Jurkat, Clone E6-1 (cell line): ENCODE measurements at places on chromosomes 11 and 22.

DNA sequence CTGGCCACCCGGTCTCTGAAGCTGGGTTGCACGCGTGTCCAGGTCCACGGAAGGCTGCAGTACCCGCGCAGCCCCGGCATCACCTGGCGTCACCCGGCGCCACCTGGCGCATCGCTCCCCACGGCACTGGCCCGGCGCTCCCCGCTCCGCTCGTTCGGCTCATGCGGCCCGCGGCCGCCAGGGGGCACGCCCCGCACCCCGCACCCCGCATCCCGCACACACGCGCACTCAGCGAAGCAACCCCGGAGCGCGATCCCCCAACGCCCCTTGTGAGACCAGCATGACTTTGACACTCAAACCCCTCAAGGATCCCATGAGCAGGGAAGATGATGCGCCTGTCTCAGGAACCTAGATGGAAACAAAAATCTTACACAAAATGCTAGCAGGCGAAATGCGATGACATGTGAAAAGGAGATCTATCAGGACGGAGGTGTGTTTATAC is 11.9 kb downstream of the B3GNT6 start:
- DNase-seq = no peak

- peak; percentile 44 for DNase-seq
These were observed 28.5 kb downstream of the P4HA3 start for GRCh38 chr11:74282914-74283371.

DNA sequence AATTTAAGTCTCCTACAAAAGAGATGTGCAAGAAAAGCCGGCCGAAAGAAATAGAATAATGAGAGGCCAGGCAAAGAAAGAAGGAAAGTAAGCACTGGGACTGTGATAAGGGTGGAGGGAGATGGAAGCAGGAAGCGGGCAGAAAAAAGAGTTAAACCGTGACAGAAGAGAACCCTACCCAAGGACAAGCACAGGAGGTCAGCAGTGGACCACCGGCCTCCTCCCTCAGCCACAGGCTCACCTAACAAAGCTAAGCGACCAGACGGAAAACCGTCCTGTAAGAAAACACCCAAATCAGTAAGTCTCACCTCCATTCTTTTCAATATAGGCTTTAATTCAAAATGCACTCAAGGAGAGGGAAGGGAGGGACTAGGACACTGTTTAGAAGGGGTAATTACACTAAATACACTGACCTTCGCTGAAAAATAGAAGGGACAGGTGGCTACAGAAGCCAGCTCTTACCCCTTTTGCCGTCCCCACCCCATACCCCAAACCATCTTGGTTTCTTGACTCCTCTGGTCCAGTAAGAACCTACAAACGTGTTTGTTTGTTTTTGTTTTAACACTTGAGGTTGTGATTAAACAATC is 1.9 kb downstream of the FAM181B start:
- DNase-seq = no peak

GRCh38 chr11:128686745-128687177 is 7.1 kb upstream of the FLI1 start:
- no peak for DNase-seq

- no peak for DNase-seq
These were observed 8.1 kb downstream of the PC start for GRCh38 chr11:66950112-66950535.

GRCh38 chr22:23773483-23774113 is 949 bp downstream of the MMP11 start:
- DNase-seq = no peak

- no peak for DNase-seq
These were observed 44.3 kb downstream of the ZNRF3 start for GRCh38 chr22:28927630-28928029.

DNA sequence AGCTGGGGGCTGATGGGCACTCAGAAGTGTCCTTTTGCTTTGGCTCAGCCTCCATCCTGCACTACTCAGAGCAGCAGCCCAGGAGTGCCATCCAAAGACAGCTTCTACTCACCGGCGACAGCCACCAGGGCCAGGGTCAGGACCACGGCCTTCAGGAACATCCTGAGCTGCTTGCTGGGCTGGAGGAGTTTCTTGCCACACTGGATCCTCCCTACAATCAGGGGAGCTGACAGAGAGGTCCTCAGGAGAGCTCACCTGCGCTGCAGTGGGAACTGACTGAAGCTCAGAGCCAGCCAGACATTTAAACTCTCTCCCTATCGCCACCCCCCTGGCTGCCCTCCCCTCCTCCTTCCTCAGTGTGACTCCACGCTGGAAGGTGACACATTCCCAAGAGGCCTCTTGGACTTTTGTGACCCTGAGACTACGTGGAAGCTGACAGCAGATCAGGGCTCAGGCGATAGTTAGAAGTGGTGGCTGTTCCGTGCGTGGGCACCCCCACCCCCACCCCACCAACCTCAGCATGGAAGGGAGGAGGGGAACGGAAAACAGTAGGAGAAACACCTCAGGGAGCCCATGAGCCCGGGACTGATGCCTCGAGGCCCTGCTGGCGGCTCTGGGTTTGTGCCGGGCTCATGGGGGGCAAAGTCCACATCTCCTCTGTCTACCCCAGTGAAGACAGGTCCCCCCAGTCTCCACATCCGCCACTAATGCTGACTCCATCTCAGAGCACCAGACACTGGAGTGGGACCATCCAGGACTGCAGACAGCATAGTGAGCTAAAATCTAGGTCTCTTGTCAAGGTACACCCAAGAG is at the start of gene APOA4:
TSS of gene APOA4 (minus strand) at position 274 of the 813 bp plus-strand sequence. CDS start at position 161, 113 bp downstream.
- no peak for DNase-seq

DNA sequence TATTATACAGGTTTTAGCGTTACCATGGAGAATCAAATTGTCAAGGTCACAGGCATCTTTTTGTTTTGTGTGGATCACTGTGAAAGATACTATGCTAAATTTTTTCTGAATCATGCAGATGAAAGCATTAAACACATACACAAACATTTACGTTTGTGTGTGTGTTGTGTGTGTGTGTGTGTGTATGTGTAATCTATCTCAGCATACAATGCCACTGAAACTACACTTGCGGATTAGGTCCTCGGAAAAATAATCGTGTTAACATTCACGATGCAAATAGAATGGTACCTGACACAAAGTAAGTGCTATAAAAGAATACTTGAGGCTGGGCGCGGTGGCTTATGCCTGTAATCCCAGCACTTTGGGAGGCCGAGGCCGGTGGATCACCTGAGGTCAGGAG is 41.9 kb upstream of the TOP3B start:
- no peak for DNase-seq

DNA sequence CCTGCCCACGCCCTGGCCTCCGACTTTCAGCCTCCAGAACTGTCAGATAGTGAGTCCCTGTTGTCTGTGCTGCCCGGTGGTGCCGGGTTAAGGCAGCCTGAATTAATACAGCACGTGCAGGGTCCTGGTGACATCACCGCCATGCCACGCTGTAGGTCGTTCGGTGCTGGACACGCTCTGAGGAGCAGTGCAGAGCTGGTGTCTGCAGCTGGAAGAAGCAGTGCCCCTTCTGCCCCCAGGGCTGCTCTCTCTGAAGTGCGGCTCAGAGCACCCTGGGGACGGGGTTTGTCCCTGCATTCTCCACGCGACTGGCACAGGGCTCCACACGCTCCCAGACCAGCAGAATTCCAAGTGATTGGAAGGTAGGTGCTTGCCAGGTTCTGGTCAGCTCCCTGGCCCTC is 831.5 kb downstream of the TBC1D22A start:
- no peak for DNase-seq

- DNase-seq = no peak
These were observed 6.9 kb downstream of the AQP11 start for GRCh38 chr11:77596626-77597025.

- no peak for DNase-seq
These were observed 473.7 kb upstream of the ISX start for GRCh38 chr22:34592123-34592740.

DNA sequence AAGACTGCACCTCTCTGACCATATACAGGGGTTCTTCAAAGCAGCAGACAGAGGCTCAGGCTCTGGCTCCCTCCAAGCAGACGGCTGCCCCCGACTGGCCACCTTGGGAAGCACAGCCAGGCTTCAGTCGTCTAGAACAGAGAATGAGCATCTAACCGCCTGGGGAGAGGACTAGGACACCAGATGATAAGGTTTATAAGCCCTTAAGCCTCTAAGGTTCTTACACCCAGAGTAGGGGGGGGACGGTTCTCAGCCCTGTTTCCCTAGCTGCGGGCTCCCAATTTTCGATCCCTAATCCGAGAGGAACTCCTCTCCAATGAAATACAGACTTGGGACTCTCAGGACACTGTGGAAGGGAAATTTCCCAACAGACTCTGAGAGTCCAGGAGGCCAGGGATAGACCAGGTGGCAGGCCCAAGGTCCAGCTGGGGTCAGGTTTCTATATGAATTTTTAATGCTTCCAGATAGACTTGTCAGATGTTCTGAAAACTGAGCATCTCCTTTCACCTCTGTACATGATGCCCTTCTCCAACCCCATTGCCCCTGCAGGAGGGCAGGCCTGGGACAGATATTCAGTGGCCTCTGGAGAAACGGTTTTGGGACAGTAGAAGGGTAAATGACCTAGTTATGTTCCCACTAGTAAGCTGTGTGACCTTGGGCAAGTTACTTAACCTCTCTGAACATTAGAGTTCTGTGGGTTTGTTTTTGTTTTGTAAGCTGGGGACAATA is 20.2 kb downstream of the RTN4RL2 start:
- peak; percentile 50 for DNase-seq

DNA sequence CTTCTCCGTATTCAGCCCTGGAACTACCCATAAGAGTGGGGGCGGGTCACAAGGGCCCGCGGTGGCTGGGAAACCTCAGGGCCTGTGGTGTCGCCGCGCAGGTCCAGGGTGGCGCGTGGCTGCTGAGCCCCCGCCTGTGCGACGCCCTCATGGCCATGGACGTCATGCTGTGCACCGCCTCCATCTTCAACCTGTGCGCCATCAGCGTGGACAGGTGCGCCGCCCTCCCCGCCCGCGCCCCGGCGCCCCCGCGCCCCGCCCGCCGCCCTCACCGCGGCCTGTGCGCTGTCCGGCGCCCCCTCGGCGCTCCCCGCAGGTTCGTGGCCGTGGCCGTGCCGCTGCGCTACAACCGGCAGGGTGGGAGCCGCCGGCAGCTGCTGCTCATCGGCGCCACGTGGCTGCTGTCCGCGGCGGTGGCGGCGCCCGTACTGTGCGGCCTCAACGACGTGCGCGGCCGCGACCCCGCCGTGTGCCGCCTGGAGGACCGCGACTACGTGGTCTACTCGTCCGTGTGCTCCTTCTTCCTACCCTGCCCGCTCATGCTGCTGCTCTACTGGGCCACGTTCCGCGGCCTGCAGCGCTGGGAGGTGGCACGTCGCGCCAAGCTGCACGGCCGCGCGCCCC is 2.4 kb downstream of the DRD4 start:
- DNase-seq = no peak

DNA sequence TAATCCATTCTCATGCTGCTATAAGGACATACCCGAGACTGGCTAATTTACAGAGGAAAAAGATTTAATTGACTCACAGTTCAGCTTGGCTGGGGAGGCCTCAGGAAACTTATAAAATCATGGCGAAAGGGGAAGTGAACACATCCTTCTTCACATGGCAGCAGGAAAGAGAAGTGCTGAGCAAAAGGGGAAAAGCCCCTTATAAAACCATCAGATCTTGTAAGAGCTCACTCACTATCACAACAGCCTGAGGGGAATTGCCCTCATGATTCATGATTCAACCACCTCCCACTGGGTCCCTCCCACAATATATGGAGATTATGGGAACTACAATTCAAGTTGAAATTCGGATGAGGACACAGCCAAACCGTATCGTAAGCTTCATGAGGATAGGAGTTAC is 3.8 kb upstream of the CYB5R2 start:
- no peak for DNase-seq
